ENCODE measurements at places on chromosomes 4 and X.

DNA sequence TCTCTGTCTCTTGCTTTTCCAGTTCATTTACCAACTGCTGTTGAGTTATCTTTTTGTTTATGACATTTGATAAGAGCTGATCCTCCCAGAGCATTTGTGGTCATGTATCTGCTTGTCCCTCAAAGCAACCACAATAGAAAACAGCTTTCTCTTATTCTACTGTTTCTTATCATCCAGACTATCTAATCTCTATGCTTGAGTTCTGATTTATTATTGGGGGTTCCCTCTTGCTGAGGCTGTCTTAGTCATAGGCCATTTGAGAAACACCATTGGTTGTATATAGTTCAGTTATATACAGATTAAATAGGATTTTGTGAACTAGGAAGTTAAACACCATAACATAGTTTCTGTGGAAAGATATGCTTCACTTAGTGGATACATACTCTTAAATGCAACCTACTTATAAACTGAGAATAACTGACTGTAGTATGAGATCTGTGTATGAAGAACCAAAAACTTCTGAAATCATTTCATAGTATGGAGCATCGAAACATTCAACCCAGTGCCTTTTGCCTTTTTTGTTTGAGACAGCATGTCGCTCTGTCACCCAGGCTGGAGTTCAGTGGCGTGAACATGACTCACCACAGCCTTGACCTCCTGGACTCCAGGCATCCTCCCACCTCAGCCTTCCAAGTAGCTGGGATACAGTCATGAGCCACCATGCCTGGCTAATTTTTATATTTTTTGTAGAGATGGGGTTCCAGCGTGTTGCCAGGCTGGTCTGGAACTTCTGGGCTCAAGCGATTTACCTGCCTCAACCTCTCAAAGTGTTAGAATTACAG is 75.8 kb downstream of the STIM2 start:
- DNase-seq: no peak

DNA sequence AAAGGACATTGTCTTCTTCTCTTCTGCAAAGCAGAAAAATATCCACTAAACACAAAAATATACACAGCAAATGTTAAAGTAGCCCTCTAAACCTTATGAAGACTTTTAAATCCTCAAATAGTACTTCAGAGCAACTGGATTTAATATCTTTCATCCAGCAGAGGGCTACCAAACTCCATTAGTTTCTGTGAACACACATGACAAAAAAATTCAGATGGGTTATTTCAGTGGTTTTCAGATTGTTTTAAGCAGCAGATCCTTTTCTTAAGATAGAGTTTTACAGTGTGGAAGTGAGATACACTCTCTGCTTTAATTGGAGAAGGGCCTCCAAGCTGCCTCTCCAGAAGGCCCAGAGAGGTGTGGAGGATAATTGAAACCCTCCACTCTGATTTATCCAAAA is 56.7 kb downstream of the ANK2 start:
- DNase-seq: peak; percentile 67

- DNase-seq: no peak
Observed at GRCh38 chr4:101696276-101697010, 94.1 kb upstream of the BANK1 start.

DNA sequence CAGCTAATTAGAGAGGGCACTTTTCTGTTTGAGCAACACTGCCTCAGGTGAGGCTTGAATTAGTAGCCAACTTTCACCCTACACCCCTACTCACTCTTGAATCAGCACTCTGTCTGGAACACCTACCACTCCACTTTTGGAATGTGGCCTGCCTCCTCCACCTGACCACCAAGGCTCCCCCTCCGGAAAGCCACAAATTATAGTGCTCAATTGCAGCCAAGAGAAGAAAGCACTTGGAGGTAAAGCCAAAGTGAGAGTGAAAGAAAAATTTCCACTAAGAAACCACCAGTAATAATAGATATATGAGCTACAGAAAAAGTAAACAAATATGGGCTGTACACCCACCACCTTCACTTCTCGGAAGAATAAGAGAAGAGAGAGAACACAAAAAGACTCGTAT is 41.1 kb downstream of the PPP3CA start:
- no peak for DNase-seq

GRCh38 chrX:47573341-47574075 is 8.7 kb upstream of the TIMP1 start:
- peak; percentile 69 for DNase-seq

- DNase-seq: no peak
Observed at GRCh38 chr4:87044511-87045233, 109.9 kb downstream of the AFF1 start.

- no peak for DNase-seq
Observed at GRCh38 chr4:99832758-99833157, 16.1 kb downstream of the DAPP1 start.

DNA sequence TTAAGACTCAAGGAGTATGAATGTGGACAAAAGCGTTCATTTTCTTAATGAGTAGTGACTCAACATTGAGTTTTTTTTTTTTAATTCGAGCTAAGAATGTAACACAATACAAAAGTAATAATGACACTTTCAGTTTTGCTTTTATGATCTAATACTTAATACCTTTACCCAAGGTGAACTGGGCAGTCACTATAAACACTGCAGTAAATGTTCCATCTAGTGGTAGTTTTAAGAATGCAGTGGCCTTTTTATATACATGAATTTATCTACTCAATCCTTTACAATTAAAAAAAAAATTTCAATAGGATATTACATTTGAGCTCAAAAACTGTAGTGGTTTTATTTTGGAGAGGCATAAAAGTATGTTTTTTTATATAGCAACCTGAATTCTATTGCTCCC is 33.9 kb downstream of the PDK3 start:
- DNase-seq: no peak

GRCh38 chr4:80425124-80426100 is 89.9 kb downstream of the CFAP299 start:
- no peak for DNase-seq

- peak; percentile 71 for DNase-seq
Observed at GRCh38 chrX:39336671-39337311, 535.5 kb downstream of the MID1IP1 start.

DNA sequence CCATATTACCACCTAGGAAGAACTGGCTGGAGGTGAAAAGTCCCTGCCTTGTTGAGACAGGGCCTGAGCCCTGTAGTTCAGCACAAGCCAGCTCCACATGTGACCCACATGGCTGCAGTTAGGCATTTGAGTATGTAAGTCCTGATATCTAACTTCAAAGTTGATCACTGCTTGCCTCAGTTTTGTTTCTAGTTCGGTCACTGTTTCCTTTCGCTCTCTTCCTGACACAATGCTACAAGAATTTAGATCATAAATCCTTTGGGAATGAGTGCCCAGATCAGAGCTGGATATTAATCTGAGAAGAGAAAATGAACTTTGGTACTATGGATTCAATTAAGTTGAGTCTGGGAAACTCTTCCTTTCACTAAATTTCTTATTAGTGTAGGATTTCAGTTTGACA is 48.4 kb downstream of the AKAP4 start:
- DNase-seq: peak; percentile 13

GRCh38 chrX:21398426-21398825 is 24.2 kb downstream of the CNKSR2 start:
- no peak for DNase-seq

- DNase-seq: no peak
Observed at GRCh38 chrX:132673331-132673730, 184.5 kb upstream of the MBNL3 start.

GRCh38 chr4:84689197-84689596 is 106.3 kb downstream of the CDS1 start:
- DNase-seq: no peak

- peak; percentile 68 for DNase-seq
Observed at GRCh38 chrX:134646691-134647090, 11.6 kb downstream of the PLAC1 start.

DNA sequence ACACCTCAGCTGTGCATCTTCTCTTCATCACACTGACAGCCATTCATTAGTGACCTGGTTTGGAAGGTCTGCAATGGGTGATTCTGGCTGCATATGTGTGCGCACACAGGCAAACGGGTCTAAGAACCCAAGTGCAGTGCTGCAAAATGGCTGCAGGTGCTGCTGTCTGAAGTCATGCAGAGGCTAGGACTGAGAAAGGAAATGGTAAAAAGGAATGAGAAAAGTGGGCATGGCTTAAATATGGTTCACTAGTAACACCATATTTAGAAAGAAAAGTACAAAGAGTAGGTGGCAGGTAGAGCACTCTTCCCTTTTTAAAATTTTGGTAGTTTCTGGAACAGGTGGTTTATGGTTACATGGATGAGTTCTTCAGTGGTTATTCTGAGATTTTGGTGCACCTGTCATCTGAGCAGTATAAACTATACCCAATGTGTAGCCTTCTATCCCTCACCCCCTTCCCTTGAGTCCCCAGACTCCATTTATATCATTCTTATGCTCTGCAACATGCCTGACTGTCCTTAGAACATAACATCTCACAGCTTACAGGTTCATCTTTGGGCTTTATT is 78.4 kb downstream of the CCNG2 start:
- DNase-seq: no peak

DNA sequence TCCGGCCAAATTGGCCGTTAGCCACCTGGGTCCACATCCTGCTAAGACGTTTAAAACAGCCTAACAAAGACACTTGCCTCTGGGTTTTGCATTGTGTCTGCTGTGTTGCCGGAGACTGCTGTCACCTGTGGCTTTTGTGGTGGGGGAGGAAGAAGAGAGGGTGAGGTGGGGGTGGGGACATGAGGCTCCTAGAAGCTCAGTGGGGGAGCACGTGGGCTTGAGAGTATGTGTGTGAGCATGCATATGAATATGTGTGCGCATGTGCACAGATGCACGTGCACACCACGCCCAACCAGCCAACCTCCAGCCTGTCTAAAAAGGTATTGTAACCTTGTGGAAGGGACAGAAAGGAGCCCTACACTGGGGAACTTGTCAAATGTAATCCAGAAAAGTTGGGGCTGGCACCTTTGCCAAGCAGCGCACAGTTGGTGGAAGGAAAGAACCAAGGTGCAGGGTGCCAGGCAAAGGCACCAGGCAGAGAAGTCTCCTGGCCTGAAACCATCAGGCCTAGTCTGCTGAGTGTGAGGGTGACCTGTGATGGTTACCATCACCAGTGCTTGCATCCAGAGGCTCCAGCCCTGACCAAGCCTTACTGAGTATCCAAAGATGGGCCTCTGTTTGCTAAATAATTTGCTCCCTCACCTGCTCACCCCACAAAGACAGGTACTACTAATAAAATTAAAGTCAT is 10.1 kb upstream of the SASH3 start:
- DNase-seq: no peak

- no peak for DNase-seq
Observed at GRCh38 chr4:176849076-176849475, 56.4 kb upstream of the VEGFC start.

DNA sequence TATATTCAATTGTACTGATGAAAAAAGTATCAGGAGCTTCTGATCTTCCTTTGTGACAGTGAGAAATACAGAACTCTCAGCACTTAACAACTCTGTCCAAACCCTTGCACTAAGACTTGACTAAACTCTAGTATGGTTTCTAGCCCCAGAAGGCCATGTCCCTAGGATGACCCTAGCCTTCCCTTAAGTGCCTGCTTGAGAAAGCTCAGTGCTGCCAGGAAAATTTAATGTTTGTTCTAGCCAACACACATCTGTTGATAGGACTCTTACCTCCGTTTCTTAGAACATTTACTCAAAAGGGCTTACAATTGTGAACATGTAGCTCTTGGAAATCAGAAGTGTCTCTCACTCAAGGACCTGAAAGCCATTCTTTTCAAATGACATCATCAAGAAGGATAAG is 1055.2 kb upstream of the FTHL17 start:
- no peak for DNase-seq

DNA sequence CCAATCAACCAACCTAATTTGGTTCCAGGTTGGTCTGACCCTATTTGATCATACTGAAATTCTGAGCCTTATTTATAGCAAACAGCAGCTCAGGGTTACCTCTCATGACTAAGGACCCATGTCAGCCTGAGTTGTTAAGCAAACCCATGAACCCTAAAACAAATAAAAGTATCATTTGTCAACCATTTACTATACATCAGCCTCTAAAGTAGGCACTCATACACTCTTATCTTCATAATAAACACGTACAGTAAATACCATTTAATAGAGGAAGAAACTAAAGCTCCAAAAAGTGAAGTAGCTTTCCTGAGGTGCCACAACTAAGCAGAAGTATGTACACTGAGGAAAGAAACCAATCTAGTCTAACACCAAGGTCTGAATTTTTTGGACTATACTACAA is 25.2 kb downstream of the MANBA start:
- DNase-seq: no peak

GRCh38 chr4:14607001-14607400 is 395.3 kb upstream of the CPEB2 start:
- no peak for DNase-seq

GRCh38 chrX:11474576-11474975 is 181.4 kb downstream of the AMELX start:
- no peak for DNase-seq

- DNase-seq: no peak
Observed at GRCh38 chr4:40403081-40403480, 67.9 kb downstream of the CHRNA9 start.

- DNase-seq: no peak
Observed at GRCh38 chrX:139920316-139920715, 12.5 kb downstream of the ATP11C start.

- no peak for DNase-seq
Observed at GRCh38 chr4:55933611-55934010, 15.1 kb upstream of the CEP135 start.

DNA sequence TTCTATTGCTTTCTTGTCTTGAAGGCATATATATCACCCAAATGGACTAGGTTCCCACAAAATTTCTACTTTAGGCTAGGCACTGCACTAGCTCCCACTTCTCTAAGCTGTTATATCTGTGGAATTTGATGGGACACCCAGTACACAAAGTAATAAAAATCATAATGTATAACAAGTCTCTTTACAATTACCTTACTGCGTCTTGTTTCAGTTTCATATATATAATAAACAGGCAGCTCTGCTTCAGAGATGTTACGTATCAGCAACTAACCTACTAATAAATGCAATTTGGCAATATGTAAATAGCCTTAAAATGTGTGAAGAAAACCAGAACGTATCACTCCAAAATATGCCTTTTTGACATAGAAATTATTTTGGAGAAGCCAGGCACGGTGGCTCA is 42.0 kb upstream of the UGDH start:
- DNase-seq: no peak

GRCh38 chrX:10945498-10945897 is 165.6 kb upstream of the HCCS start:
- peak; percentile 86 for DNase-seq

DNA sequence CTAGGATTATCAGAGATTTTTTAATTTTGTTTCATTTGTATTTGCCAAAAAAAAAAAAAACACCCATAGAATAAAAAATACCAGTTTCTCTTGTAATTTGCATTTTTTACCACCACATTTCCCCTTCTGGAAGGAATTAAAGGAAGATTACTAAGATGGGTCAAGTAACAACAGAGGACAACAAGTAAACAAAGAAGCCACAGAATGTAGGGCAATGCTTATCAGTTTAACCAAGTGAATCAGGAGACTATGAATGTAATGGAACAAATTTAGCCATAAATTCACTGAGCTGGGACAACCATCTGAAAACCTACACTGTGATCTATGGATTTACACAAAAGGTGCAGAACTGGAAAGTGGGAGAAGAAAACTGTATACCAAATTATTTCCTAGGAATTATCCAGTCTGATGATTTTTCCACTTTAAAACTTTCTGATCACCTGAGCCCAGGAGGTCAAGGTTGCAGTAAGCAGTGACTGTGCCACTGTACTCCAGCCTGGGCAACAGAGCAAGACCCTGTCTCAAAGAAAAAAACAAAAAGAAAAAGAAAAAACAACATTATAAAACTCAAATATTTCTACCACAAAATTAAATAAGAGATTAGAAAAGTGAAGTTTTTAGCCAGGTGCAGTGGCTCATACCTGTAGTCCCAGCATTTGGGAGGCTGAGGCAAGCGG is 32.4 kb downstream of the LRBA start:
- DNase-seq: no peak
